ENCODE measurements at places on chromosomes 3 and 15.

DNA sequence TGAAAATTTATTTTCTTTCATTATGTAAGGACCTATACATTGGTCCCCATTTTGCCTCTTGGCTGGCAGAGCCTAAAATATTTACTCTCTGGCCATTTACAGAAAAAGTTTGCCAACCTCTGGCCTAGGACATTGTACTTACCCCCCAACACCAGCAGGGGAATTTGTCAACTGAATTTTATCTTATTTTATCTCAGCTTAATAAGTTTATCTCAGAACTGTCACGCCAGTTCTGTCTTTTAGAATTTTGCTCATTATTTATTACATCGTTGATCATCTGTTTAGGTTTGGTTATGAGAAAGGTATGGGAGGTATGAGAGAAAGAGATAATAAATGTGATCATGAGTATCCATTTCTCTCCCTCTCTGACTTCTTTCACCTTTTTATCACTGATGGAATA lies 38.3 kb downstream of the CHD2 start:
- no peak for DNase-seq

DNA sequence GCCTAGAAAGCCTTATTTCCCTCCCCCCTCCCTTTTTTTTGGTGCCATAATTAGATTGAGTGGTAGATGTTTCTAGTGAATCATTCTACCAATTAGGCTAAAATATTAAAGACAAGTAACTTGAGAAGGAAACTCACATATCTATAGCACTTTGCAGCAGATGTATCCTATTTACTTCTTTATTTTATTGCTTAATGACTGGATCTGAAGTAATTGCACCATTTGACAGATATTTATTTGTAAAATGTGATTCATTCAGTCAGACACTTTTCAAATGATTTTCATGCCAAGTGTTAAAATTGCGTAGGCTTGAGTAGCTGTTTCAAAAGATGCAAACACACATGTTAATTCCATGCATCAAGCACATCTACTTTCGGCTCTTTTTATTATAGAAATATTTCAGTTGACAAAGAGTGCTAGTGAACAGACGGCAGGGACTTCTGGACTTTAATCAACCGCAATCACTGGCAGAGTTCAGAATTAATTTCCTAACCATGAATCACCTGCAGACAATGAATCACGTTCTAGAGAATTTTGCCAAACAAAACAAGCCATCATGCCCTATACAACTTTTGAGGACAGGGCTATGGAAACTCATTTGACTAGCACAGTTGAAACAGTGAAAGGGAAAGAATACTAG lies 636.8 kb downstream of the MECOM start:
- no peak for DNase-seq

- no peak for DNase-seq
Measured at GRCh38 chr3:58092521-58092920, 84.3 kb downstream of the FLNB start.

DNA sequence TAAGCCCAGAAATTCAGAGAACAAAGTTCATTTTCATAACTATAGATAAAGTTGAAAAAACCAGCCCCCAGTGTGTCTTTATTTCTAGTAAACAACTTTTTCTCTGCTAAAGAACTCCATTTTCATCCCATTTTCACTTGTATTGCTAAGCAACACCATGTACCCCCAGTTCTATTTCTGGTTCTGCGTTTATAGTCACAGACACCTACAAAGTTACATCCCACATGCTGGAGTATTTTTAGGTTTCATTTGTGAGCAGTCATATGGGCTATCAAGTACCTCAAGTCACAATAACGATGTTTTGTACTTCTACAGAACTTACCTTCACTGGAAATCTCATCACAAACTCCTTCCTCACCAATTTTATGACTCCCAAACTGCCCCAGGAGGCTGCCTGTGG lies 236.5 kb downstream of the RSL24D1 start:
- DNase-seq = no peak

- DNase-seq = no peak
Measured at GRCh38 chr15:79329171-79329611, 18.3 kb downstream of the TMED3 start.

GRCh38 chr3:183524476-183524875 lies 31.0 kb downstream of the KLHL6 start:
- no peak for DNase-seq

DNA sequence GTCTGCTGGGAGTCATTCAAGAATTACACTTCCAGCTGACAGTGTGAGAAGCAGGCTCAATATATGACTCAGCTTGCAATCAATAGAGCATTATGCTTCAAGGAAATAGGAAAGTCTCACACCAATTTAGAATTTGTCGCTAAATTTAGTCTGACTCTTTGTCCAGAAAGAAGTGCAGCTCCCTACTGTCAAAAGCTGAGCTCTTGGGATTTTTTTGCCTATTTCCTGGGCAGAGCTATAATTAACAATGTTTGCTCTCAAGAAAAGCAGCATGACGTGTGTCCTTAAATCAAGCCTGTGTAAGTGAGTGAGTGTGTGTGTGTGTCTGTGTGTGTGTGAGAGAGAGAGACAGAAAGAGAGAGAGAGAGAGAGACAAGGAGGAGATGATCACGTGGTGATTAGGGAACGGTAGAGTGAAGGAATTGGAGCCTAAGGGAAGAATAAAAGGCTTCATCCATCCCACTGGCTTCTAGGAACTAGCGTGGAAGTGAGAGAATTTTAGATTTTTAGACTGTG lies 16.4 kb upstream of the SLC35G2 start:
- DNase-seq = no peak

- no peak for DNase-seq
Measured at GRCh38 chr3:120448756-120449155, 2.0 kb downstream of the FSTL1 start.

Data from D341Med (cell line).